ENCODE measurements at places on chromosomes 5 and 9. TPM values are rescaled to one million over a fixed set of nuclear protein-coding genes. Genes with fewer than 3 reads are reported as not detected.

DNA sequence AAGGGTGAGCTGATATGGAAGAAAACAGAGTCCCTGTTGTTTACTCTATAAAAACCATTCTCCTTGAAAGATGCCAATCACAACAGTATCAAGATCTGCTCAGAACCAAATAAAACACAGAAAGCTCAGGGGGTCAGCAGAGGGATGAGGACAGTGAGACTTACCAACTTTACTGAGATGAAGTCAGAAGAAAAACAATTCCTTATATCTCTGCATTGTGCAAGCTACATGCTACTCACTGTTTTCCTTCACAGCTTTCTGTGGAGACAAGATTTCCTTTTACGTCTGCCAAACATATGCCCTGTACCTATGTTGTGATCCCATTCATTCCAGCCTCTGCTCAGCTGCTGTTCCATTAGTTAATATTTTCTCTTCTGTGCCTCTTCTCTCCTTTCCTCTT is 185.6 kb downstream of the TSSK1B start:
- H3K27ac ChIP-seq = no peak overlapping the region
- H3K36me3 ChIP-seq = no peaks in the 10 kb centered on the region

DNA sequence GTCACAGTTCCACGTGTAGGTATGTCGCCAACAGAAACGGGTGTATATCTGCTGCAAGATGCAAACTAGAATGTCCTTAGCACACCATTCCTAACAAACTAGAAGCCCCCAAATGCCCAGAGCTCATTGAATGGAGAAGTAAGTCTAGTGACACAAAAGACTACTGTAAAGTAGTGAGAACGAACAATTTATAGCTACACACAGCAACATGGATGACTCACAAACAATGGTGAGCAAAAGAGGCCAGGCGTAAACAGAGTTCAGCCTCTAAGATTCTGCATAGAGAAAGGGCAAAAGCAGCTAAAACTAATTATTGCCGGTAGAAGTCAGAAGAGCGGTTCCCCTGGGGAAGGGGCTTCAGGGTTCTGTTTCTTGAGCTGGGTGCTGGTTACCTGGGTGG is 74.7 kb downstream of the AMBP start:
- no peaks in the 10 kb centered on the region for H3K36me3 ChIP-seq
- H3K4me3 ChIP-seq = no peak overlapping the region
- no peaks in the 10 kb centered on the region for H3K27me3 ChIP-seq
- no peak for DNase-seq
- H3K27ac ChIP-seq = no peak overlapping the region

DNA sequence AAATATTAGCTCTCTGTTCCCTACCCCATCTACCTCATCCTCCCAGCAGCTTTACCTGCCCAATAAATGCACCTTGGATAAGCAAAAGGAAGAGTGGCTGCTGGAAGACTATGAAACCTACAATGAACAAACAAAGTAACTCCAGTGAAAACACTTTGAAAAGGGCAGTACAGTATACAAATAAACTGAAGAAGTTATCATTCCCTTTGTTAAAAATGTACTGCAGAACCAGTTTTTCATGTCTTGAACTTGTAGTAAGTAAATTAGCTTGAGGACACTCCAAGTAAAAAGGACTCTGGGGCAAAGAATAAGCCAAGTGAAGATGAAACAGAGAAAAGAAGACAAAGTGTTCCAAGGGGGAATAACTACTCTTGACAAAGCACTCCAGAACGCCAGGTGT is 457.1 kb downstream of the DTWD2 start:
- no peaks in the 10 kb centered on the region for H3K4me1 ChIP-seq
- no peak for DNase-seq
- H3K36me3 ChIP-seq = no peaks in the 10 kb centered on the region
- H3K4me3 ChIP-seq = no peak overlapping the region

PDE4D gene
- 2.9 TPM for total RNA-seq

GRCh38 chr9:91033797-91034196 is 232.2 kb downstream of the SYK start:
- H3K27me3 ChIP-seq = no peaks in the 10 kb centered on the region
- H3K4me1 ChIP-seq = peaks cover 27% of the 10 kb centered on the region
- no peaks in the 10 kb centered on the region for H3K36me3 ChIP-seq

Measured in PC-3 (cell line).